ENCODE measurements at places on chromosomes 1 and 21.

DNA sequence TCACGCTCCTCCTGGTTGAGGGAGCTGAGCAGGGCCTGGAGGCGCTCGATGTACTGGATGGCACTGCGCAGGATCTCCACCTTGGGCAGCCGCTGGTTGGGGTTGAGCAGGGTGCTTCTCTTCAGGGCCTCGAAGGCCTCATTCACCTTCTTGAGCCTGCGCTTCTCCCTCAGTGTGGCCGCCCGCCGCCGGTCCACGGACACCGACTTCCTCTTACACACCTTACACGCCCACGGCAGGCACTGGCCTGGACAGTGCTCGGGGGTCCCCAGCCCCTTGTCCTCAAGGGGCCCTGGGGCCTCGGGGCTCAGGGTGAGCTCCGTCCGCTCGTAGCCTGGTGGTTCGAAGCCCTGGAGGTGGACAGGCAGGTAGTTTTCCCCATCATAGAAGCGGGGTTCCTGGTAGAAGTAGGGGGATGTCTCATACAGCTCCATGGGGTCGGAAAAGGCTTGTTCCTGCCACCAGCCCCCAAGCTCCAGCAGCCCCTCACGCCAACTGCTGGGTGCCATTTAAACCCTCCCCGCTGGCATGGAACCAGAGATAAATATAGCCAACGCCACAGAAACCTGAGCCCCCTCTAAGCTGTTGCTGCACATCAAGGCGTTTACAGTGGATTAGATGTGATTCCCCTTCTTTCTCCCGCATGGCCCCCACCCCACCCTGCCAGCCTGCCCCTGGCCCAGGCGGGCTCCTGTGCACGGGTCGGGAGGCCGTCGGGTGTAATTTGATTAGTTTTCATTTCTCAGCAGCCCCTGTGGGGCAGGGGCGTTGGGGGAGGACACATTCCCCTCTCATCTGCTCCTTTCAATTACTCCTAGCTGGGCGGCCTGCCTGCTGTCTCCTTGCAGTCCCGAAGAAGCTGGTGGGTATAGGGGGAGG, at the start of gene MYOG:
Gene MYOG (minus strand): TSS at position 485 of the 879 bp plus-strand sequence. CDS start 51 bp downstream, at position 434.
- no peak for DNase-seq

DNA sequence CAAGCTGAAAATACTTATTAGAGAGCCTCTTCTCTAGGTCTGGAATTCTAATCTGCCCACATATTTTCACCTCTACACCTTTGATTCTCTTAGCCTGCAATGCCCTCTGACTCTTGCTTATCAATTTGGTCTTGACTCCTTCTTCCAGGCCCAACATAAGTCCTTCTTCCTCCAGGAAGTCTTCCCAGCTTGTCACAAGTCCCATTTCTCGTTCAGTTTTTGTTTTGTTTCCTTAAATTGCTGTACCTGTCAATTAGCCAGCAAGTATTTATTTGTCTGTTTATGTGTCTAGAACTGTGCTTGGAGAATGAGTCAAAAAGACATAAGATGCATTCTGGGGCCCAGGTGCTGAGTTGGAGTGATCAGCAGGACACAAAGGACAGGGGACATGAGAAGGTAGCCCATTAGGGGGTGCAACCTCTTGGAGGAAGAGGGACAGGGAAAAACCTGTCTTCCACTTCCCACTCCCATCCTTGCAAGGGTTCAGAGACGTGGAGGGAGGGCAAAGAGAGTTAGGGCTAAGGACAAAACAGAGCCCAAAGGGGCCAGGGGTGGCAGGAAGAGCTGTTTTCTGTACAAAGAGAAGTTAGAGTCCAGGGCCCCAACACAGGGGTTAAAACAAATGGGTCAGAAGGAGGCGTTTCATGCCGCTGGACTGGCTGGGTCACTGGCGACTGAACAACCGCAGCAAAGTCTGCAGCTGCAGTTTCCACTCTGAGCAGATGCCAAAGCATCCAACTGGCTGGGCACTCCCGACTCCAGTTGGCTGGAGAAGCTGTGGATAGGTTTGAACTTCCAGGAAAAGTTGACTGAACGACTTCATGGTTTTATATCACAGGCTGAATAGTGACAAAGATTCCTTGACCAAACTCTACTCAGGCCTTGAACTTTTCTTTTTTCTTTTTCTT, 10.7 kb upstream of the CNR2 start:
- no peak for DNase-seq

DNA sequence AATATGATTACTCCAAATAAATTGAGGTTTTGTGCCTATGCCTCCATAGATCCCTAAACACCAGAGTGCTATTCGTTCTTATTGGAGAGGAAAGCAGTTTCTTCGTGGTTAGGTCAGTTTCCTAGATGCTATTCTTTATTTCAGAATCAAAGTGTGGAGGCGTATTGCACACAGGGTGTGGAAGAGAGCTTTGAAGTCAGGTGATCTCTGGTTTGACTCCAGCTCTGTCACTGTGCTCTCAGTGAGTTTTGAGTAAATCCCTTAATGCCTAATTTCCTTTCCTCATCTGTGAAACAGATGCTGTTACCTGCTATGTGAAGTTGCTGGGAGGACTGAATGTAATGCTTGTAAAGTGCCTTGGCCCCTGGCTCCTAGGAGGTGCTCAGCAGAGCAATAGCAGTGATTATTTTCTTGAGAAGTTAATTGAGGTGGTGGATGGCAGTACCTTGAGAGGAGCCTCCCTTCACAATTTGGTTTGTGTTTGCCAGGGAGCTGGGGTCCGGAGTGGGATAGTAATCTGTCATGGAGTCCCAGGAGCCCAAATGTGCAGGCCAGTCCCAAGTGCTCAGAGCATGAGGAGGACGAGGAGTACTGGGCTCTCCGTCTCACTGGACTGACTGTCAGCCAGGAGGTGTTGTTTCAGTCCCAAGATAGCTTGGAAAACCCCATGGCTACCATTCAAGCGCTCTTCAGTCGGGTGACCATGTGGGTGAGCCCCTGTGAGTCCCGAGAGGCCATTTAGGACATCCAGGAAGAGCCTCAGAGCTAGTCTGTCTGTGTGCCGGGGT, 14.9 kb downstream of the NTPCR start:
- DNase-seq: no peak

DNA sequence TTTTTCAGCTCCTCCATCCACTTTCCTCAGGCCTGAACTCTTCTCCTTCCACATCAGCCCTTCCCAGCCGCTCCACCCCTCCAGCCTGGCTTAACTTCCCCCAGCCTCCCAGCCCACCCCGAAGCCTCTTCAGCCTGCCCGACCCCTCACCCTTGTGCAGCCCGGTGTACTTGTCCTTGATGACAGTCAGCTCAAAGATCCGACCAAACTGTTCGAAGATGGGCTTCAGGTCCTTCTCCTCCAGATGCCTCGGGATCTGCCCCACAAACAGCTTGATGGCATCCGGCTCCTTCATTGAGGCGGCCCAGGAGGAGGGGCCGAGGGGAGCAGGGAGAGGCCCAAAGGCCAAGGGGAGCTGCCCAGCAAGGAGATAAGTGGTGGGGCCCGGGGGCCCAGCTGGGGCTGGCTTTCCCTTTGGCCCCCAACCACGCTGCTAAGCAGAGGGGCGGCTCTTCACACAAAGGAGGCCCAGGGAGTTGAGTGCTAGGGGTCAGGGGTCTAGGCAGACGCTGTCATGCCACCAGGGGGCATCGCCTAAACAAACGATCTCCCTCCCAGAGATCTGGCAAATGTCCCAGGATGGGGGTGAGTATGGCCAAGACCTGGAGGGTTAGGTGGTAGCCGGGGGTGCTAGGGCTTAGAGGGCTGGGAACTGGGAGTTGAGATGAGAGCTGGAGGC, 738 bp downstream of the CELF3 start:
- no peak for DNase-seq

- DNase-seq: no peak
These were observed 151.0 kb downstream of the CDC7 start for GRCh38 chr1:91651661-91652071.

All from stimulated activated CD4-positive, alpha-beta T cell treated with anti-CD3 and anti-CD28 coated beads, Interleukin-1b, Interleukin-23, amount 100 ng/mL, for 48 hours (primary cell).